ENCODE measurements at places on chromosomes 4 and X.

DNA sequence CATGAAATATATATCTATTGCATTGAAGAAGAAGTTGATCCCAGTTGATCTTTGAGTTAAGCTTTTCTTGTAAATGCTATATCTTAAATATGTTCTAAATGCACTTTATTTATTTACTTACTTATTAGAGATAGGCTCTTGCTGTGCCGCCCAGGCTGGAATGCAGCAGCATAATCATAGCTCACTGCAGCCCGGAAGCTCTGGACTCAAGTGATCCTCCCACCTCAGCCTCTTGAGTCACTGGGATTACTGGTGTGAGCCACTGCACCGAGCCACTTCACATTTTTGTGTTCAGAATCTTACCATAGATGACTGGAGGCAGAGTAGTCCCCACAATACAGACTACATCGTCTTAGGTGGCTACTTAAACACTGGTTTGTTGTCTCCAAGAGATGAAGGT, 324.3 kb upstream of the SLIT2 start:
- no peak for DNase-seq

GRCh38 chr4:8544282-8544681, 35.9 kb upstream of the GPR78 start:
- DNase-seq: no peak

DNA sequence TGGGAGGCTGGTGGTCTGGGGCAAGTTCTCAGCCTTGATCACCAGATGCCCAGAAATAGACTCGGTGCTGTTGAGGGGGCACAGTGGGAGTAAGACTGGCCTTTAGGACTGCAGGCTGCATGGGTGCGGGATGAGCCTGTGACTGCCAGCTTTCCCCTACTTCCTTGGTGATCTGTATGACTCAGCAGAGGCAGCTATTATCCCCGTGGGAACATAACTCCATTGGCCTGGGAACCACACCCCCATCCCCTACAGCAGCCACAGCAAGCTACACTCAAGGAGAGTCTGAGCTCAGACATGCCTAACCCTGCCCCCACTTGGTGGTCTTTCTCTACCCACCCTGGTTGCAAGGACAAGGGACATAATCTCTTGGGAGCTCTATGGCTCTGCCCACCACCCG, 20.6 kb downstream of the CLIC2 start:
- DNase-seq: no peak

- no peak for DNase-seq
Measured at GRCh38 chr4:55854129-55854528, 681 bp downstream of the EXOC1 start.

GRCh38 chr4:29046781-29047180, 1673.4 kb upstream of the PCDH7 start:
- DNase-seq: no peak

GRCh38 chrX:13396924-13397323, 77.1 kb upstream of the ATXN3L start:
- DNase-seq: no peak

DNA sequence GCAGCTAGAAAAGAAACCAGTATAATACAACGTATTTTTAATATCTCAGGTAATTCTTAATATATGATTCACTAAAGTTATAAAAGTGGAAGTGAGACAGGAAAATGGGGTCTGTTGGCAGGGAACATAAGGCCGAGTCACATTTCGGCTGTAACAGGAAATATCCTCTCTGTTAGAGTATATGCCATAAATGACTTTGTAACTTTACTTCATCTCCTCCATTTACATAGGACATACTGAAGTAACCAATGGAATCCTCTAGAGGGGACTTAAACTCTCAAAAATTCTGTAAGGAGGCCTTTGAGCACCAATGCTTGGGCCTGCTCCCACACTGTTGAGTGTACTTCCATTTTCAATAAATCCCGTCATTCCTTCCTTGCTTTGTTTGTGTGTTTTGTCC, 71.3 kb downstream of the ANKRD17 start:
- no peak for DNase-seq

DNA sequence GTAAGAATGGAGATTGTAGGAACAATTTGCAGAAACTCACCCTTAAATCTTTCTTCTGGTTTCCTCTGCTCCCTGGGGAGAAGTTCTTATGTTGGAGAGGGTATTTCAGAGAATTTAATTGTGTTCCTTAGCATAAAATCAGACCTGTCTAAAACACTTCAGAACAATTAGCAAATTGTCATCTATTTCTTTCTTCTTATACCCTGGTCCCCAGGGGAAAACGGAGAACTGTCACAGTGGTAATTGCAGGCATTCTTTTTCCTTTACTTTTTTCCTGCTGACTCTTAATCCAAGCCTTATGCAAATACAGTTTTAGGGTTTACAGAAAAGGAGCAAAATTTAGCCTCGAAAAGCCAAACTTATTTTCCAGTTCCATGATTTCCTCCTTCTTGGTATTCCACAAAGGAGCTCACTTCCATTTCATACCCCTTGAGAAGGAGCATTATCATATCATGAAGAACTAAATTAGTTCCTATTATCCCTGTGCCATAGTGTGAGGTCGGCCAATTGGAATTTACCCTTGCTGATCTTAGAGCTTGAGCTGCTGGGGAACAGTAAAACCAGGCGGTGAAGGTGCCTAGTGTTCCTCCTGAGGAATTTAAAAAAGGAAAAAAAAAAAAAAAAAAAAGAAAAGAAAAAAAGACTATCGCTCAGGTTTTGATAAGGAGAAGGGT, 173.8 kb downstream of the IL15 start:
- DNase-seq: no peak

- no peak for DNase-seq
Measured at GRCh38 chr4:110823251-110823650, 200.4 kb upstream of the PITX2 start.

DNA sequence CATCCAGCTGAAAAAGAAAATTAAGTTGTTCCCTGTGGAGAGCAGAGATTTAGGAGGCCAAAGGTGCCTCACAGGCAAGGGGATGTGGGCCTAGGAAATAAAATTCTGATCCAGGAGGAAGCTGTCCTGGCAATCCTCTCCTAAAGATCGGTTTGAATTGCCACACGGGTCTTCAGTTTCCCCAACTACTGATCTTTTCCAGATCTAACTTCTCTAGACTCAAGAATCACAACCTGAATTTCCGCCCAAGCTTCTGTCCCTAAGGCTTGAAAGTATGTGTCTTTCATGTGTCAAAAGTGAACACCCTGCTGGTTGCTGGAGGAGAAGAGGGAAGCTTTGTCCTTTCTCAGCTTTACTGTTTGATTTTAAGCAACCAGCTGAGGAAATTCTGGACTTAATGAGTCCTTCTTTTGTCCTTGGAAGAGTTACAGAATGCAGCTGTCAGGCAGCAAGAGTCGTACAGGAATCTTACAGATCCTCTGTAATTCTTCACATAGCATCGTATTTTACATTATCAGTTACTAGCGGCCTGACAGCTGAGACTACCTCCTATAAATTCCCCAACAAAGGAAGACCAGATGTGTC, 93.8 kb downstream of the INPP4B start:
- no peak for DNase-seq

GRCh38 chr4:144374065-144374464, 233.5 kb upstream of the GYPA start:
- no peak for DNase-seq

- DNase-seq: no peak
Measured at GRCh38 chr4:2436301-2436700, 17.5 kb downstream of the CFAP99 start.

- DNase-seq: no peak
Measured at GRCh38 chrX:70313503-70313902, 23.6 kb downstream of the KIF4A start.

DNA sequence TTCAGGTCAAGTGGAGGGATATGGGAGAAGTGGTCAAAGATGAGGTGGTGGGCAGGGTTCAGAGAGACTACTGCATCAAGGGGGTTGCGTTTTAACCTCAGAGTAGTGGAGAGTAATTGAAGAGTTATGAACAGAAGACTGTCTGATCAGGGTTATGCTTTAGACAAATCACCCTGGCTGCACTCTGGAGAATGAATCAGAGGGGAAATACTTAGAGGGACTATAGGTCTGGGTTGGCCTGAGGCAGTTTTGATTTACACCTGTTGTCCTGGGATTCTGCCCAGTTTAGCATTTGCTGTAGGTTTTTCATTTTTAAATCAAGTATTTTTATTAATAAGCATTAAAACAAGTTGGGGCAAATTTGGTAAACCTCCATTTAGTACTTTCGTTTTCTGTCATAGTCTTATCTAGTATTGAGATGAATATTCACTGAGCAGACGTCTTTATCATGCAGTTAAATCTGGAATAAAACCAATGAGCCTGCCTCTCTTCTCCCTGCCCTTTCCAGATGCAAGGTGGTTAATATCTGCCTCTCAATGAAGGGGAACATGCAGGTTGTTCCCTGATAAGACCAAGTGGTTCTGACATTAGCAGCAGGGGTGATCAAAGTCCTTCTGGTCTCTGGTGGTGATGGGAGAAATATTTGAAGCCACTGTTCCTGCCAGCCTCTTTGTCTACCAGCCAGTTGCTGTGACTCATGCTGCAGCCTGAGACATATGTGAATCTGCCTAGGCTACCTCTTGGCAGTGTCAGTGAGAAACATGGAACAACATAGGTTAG, 116.0 kb upstream of the RPS6KA3 start:
- DNase-seq: no peak

GRCh38 chr4:114326358-114326757, 272.2 kb upstream of the UGT8 start:
- no peak for DNase-seq

DNA sequence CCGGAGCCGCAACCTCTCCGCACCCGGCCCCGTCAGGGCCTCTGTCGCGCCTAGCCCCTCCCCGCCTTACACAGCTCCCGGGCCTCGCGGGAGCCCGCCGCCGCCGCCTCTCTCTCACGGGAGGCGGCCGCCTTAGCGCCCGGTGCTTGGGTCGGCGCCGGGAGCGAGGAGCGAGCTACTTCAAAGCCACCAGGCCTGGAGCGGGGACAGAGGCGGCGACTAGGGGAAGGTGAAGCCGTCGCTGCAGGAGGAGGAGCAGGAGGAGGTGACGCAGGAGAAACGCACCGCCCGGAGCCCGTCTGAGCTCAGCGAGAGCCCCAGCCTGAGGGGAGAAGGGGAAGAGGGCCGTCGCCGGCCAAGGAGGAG, 250 bp downstream of the USP9X start:
- no peak for DNase-seq

DNA sequence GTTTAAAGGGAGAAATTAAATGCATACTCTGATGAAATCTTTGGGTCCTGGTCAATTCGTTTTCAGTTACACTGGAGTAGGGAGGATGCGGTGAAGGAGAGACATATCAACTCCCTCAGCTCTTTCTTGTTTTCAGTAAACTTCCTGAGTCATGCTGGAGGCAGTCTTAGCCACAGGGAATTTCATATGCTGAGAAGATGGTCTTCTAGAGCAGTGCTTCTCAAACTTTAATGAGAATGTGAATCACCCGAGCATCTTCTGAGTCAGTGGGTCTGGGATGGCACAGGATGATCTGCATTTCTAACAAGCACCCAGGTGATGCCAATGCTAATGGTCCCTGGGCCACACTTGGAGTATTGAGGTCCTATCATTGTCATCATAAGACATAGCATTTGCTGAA, 214.5 kb downstream of the KIT start:
- no peak for DNase-seq

DNA sequence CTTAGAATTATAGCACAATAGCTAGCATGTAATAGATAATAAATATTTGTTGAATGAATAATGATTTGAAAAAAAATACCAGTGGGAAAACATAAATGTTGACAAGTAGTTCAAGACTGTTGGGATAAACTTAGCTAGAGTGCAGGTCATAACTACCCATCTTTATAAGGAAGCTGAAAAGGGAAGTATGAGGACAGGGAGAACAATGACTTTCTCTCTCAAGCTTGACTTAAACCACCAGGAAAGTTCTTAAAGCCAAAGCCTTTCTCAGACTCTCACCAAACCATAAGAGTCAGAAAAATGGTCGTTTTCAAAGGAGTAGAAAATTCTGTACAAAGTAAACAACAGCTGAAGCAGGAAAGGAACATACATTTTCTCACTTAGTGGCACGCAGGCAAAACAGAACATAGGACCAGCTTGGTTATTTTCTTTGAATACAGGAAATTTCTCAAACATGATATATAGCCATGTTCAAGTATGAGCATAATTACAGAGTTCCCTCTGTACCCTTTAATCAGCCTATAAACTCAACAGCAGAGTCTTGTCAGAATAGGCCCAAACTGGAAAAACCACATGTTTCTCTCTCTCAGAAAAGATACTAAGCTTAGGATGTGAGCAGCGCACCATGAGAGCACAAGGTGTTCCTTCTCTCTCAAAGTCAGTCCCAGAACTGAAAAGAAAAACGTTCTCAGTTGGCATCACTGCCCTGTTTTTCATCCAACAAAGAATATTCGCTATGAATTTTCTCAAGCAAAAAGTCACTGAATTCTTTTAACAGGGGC, 28.7 kb downstream of the MAPK10 start:
- DNase-seq: no peak

- DNase-seq: no peak
Measured at GRCh38 chrX:54446084-54446483, 5.9 kb downstream of the TSR2 start.

DNA sequence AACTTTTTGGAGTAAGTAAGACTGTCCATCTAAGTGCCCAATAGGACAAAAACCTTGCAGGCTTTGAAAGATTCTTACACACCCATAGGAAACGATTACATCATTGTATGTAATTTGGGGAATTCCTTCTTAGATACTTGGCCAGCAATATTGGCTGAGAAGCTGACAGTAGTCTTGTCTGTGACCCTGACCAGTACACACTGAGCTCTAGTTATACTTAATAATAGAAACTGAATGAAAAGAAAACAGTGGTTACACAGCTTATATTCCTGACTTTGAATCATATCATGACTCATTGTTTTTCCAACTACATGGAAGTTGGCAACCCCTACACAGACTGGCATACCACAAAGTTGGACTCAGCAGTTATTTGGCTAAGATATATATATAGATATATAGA, 7.1 kb upstream of the TLR2 start:
- no peak for DNase-seq

- no peak for DNase-seq
Measured at GRCh38 chr4:89277412-89277811, 30.2 kb downstream of the GPRIN3 start.

DNA sequence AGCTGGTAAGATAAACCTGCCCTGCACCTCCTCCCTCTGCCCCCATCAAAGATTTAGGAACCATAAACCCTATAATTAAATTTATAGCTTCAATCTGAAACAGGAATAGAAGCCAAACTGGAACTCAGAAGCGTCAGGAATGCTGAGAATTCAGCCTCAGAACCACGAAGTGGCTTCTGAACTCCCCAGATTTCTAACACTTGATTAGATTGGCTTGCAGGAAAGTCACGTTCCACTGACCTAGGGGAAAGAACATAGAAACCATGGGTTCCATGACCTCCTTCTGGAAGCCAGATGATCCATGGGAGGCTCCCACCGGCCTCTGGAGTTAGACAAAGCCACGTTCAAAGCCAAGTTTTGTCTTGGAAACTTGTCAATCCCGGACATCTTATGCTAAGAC, 356.5 kb downstream of the MID1IP1 start:
- no peak for DNase-seq
